ENCODE measurements at places on chromosomes 4 and X.

GRCh38 chr4:22063613-22064012 is 115.0 kb upstream of the KCNIP4 start:
- no peak for DNase-seq

DNA sequence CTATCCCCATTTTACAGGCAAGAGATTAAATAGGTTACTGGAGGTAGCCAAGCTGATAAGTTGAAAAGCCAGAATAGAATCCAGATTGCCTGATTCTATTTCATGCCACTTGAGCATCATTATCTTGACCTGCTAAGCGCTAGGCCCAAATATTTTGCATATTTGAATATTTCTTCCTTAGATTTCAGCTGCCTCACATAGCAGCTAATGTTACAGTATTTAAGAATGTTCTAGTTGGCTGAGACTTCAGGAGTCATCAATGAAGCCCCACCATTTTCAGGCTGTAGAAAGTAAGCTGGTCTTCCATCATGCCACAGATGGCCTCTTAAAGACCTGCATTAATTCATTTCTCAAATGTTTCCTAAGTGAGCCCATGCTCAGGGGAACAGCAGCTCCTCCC is 121.4 kb downstream of the SHROOM3 start:
- DNase-seq: no peak

DNA sequence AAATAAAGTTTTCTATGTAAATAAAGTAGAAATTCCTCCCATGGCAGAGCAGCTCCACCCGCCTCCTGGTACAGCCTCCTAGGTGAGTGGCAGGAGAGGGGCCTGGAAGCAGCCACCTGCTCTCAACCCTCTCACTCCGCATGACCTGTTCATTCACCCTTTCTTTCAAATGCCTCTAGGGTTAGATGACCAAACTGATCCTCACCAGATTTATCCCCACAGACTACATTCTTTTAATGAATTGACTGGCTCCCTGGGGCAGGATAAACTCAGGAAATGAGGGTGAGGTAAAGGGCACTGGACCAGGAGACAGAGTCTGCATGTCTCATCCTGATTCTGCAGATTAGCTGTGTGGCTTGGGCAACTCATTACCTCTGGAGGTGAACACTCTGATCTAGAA is 32.6 kb upstream of the NKX6-1 start:
- no peak for DNase-seq

DNA sequence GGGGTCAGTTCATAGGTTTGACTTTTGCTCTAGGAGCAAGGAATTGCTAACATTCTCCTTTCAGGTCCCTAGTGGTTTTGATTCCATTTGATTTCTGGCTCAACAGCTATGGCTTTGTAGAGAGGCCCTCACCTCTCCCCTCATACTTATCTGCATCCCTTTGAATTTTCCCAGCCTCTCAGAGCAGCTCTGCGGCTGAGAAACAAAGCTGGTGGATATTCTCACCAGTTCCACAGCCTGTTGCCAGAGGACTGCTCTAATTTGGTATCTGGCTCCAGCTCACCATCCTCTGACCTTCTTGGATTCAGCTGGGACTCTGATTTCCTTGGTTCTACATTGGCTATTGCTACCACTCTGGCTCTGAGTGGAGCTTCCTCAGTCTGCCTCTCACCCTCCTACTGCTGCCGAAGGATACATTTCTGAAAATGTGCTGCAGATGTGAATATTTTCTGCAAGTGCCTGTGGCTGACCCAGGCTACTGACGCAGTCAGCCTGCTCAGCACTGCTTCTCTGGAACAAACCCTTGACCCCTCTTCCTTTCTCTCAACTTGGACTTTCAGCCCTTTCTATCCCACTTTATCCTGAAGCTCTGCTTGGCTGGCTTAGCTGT is 110.9 kb upstream of the ENPEP start:
- no peak for DNase-seq

- no peak for DNase-seq
These were observed 71.9 kb downstream of the STARD8 start for GRCh38 chrX:68719181-68719903.

DNA sequence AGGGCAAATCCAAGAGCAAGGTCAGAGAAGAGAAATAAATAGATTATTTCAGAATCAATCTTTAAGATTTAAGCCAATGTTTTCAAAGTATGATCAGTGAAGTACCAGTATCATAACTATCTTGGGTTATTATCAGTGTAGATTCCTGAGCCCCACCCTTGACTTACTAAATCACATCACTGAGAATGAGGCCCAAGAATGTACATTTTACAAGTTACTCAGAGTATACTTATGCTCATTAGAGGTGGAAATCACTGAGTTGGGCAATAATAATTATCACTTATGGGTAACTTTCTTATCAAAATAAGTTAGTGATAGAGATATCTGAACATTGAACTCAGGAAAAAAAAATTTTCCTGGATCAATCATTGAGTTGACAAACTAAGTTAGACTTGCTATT is 121.6 kb upstream of the NOCT start:
- no peak for DNase-seq
